ENCODE measurements at places on chromosomes 12 and 14.

GRCh38 chr12:59936534-59936933 lies 340.7 kb downstream of the SLC16A7 start:
- no peak overlapping the region for H3K27ac ChIP-seq
- H3K4me3 ChIP-seq: no peak overlapping the region
- no peaks in the 10 kb centered on the region for H3K36me3 ChIP-seq
- no peaks in the 10 kb centered on the region for H3K27me3 ChIP-seq
- H3K4me1 ChIP-seq: no peaks in the 10 kb centered on the region

DNA sequence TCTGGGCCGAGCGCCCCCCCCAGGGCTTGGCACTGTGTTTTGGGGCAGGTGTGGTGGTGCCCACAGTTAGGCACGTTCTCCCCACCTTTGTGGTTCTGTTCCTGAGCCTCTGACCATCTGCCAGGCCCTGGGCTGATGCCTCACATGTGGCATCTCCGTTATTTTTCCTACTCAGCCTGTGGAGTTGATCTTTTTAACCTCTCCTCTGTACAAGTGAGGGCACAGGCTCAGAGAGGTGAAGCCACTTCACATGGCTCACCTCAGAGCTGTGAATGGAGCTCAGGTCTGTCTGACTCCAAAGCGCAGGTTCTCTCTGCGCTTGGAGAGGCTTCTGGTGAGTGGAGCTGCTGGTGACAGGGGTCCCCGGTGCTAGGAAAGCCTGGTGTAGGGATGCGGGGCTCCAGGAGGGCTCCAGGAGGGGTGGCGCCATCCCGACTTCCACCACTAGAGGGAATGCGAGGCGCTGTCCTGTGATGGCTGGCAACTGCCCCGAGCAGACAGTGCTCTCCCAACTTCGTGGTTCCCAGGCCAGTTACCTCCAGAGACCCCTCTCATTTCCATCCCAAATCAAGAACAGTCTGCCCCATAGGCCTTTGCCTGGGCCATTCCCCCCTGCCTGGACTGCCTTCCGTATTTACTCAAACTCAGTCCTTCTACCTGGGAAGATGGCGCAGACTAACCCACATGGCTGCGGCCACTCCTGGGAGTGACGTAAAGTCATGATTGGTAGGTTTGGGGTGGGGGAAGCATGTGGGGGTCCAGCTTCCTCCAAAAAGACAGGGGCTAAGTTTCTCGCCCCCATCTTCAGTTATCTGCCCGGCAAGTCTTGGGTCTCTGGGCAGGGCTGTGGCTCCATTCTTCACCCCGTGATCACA lies 9.9 kb downstream of the BCL7A start:
- DNase-seq: no peak
- H3K36me3 ChIP-seq: peaks cover 55% of the 10 kb centered on the region
- H3K4me3 ChIP-seq: no peak overlapping the region
- no peak overlapping the region for H3K27ac ChIP-seq
- H3K27me3 ChIP-seq: no peaks in the 10 kb centered on the region

- H3K27me3 ChIP-seq: no peaks in the 10 kb centered on the region
- no peak for DNase-seq
- H3K4me1 ChIP-seq: no peaks in the 10 kb centered on the region
- H3K36me3 ChIP-seq: peaks cover 44% of the 10 kb centered on the region
- no peak overlapping the region for H3K4me3 ChIP-seq
Observed at GRCh38 chr14:65035049-65035448, 48.4 kb downstream of the FNTB start.

GRCh38 chr14:30450631-30451545 lies 108.1 kb upstream of the G2E3 start:
- H3K4me3 ChIP-seq: no peak overlapping the region
- no peak for DNase-seq
- no peak overlapping the region for H3K27ac ChIP-seq
- peaks cover 7% of the 10 kb centered on the region for H3K4me1 ChIP-seq
- H3K27me3 ChIP-seq: no peaks in the 10 kb centered on the region

DNA sequence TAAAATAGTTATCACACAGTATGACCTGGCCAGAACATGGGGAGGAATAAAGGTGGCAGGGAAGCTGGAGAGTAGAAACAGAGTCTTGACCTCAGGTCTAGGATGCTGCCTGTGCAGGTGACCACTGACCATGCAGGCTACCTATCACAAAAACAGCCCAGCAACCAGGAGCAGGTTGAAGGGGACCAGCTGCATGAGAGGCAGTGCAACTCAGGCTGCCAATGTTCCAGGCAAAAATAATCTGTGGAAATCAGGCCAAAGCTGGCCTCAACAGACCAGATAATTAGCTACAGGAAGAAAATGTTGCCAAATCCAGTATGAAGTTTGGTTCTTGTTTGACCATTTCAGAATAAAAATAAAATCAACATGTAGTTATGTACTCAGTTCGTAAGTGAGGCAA lies 72.6 kb downstream of the PDE6H start:
- no peaks in the 10 kb centered on the region for H3K36me3 ChIP-seq
- no peaks in the 10 kb centered on the region for H3K4me1 ChIP-seq

DNA sequence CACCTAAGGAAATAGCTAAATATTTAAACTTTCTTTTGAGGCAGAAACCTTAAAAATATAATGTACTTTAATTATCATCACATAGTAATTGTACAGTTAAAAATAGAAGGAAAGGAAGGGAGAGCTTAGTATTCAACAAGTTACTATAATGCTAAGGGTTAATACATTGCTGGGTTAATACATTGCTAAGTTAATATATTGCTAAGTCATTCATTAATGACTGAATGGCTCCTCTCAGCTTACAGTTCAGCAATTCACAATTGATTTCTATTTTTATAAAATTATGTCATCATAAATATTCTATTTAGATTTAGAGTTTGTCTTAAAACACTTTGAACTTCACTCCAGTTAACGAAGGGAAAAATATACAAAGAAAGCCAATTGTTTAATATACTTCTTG lies 207.9 kb downstream of the BMP4 start:
- H3K27me3 ChIP-seq: no peaks in the 10 kb centered on the region
- no peak for DNase-seq
- H3K27ac ChIP-seq: no peak overlapping the region
- H3K4me1 ChIP-seq: peaks cover 1% of the 10 kb centered on the region
- no peak overlapping the region for H3K4me3 ChIP-seq

- no peaks in the 10 kb centered on the region for H3K27me3 ChIP-seq
- H3K27ac ChIP-seq: peak overlapping the region; percentile 51
- DNase-seq: peak; percentile 37
- peaks cover 23% of the 10 kb centered on the region for H3K4me1 ChIP-seq
Observed at GRCh38 chr12:497501-498160, 37.9 kb downstream of the B4GALNT3 start.

- no peaks in the 10 kb centered on the region for H3K36me3 ChIP-seq
- DNase-seq: no peak
- peak overlapping the region; percentile 59 for H3K4me3 ChIP-seq
- no peaks in the 10 kb centered on the region for H3K27me3 ChIP-seq
Observed at GRCh38 chr12:45214749-45215418, 1.0 kb upstream of the ANO6 start.

DNA sequence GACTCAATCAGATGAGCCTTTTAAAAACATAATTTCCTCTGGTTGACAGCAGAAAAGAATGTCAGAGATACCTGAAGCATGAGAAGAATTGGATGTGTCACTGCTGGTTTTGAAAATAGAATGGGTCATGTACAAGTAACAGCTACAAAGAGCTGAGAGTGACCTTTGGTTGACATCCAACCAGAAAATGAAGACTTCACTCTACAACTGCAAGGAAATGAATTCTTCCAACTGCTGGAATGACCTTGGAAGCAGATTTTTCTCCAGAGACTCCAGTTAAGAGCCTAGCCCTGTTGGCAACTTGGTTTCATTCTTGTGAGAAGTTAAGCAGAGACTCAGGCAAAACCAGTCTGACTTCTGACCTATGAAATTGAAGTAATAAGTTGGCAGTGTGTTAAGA lies 505.9 kb downstream of the SLC16A7 start:
- no peak overlapping the region for H3K27ac ChIP-seq

- H3K36me3 ChIP-seq: no peaks in the 10 kb centered on the region
- H3K4me1 ChIP-seq: no peaks in the 10 kb centered on the region
- no peaks in the 10 kb centered on the region for H3K27me3 ChIP-seq
- no peak overlapping the region for H3K27ac ChIP-seq
Observed at GRCh38 chr12:61985830-61986229, 274.4 kb upstream of the USP15 start.

DNA sequence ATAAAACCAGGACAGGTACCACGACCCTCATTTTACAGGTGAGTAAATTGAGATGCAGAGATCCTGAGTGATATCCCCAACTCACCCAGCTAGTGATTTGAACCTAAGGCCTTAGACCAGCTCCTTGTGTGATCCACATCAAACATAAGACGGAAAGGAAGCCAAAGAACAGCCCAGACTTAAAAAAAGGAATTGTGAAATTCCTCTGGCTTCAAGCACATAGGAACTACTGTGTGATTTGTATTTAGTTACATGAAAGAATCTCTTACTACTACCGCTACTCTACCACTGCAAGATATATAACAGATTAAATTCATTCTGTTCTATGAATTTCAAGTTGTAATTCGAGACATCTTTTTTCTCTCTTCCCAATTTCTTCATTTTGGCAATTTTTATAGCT lies 10.5 kb downstream of the E2F7 start:
- H3K4me1 ChIP-seq: no peaks in the 10 kb centered on the region
- no peak for DNase-seq
- no peak overlapping the region for H3K4me3 ChIP-seq
- peaks cover 20% of the 10 kb centered on the region for H3K36me3 ChIP-seq

GRCh38 chr14:101992708-101993107 lies 28.3 kb downstream of the DYNC1H1 start:
- no peak overlapping the region for H3K27ac ChIP-seq
- H3K4me3 ChIP-seq: no peak overlapping the region
- no peaks in the 10 kb centered on the region for H3K4me1 ChIP-seq
- DNase-seq: no peak
- H3K36me3 ChIP-seq: peaks cover 59% of the 10 kb centered on the region

GRCh38 chr12:63450334-63450733 lies 218.0 kb downstream of the DPY19L2 start:
- no peak overlapping the region for H3K4me3 ChIP-seq
- H3K27ac ChIP-seq: no peak overlapping the region
- H3K4me1 ChIP-seq: no peaks in the 10 kb centered on the region
- no peaks in the 10 kb centered on the region for H3K27me3 ChIP-seq
- no peak for DNase-seq

DNA sequence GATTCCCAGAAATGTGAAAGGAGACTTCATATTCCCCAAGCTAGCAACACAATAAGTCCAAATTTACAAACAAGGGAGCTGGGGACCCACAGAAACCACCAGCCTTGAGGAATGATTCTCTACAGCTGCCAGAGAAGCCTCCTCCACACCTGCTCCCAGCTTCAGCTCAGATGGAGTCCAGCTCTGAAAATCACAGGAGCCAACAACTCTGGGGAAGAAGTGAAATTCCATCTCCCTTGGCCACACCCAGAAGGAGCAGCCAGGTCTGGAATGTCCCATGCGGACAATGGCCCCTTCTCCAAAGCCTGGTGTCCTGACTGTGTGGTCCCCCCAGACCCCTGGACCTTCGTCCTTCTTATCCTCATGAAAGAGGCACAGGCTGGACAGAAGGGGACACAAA lies 45.4 kb downstream of the SYNE3 start:
- no peaks in the 10 kb centered on the region for H3K27me3 ChIP-seq
- no peak overlapping the region for H3K27ac ChIP-seq
- no peaks in the 10 kb centered on the region for H3K4me1 ChIP-seq
- DNase-seq: no peak
- no peaks in the 10 kb centered on the region for H3K36me3 ChIP-seq

DNA sequence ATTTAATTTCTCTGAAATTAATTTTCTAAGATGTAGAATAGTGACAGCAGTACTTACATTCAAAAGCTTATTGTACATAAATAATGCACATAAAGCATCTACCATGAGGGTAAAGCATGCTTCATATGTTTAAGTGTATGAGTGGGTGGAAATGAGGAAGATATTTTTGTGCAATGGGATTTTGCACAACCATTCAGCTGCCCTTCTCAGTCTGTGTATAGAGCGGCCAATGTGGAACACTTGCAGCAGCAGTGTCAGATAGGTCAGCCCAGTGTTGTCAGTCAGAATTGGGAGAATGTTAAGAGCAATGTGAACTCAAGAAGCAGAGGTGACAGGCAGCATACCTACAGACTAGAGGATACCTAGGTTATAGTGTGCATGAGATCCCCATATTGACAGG lies 72.5 kb upstream of the ATP2B1 start:
- no peaks in the 10 kb centered on the region for H3K4me1 ChIP-seq
- H3K4me3 ChIP-seq: no peak overlapping the region
- H3K27me3 ChIP-seq: no peaks in the 10 kb centered on the region
- H3K27ac ChIP-seq: no peak overlapping the region
- DNase-seq: no peak

DNA sequence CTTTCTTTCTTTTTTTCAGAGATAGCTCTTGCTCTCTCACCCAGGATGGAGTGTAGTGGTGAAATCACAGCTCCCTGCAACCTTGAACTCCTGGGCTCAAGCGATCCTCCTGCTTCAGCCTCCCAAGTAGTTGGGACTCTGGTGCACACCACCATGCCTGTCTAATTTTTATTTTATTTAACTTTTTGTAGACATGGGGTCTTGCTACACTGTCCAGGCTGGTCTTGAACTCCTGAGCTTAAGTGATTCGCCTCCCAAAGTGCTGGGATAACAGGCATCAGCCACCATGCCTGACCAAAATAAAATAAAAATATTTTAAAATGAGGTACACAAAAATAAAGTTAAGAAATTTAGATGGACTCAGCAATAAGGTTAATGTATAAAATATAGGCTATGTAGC lies 5.1 kb upstream of the LEMD3 start:
- H3K4me1 ChIP-seq: peaks cover 5% of the 10 kb centered on the region
- DNase-seq: no peak
- no peak overlapping the region for H3K27ac ChIP-seq

DNA sequence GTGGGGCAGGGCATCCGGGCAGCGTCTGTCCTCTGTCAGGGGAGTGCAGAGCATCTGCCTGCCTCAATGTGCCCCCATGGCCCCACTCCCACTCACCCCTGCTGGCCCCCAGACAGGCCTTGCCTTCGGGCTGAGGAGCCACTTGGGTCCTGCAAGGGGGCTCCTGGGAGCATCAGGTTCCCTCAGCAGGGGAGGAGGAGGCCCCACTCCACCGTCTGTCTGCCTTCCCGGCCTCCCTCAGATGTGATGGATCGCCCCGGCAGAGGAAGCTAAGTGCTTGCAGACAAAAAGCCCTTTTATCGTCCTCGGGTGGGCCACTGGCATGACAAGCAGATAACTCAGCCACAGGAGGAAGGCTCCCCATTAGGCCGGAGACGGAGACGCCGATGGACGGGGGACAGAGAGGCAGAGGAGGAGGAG lies 35.1 kb downstream of the NCOR2 start:
- H3K27me3 ChIP-seq: no peaks in the 10 kb centered on the region
- H3K4me3 ChIP-seq: no peak overlapping the region

DNA sequence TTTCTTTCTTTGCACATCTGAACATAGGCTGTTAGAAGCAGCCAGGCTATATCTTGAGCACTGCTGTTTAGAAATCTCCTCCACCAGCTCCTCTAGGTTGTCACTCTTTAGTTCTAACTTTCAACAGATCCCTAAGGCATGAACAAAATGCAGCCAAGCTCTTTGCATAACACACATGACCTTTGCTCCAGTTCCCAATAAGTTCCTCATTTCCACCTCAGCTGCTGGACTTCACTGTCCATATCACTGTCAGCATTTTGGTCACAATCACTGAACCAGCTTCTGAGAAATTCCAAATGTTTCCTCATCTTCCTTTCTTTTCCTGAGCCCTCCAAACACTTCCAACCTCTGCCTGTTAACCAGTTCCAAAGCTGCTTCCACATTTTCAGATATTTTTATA lies 27.6 kb upstream of the C14orf132 start:
- H3K4me3 ChIP-seq: no peak overlapping the region
- no peaks in the 10 kb centered on the region for H3K4me1 ChIP-seq
- no peak overlapping the region for H3K27ac ChIP-seq
- H3K36me3 ChIP-seq: no peaks in the 10 kb centered on the region

- H3K36me3 ChIP-seq: no peaks in the 10 kb centered on the region
- H3K4me3 ChIP-seq: no peak overlapping the region
- no peak for DNase-seq
Observed at GRCh38 chr12:12779529-12779928, 5.9 kb upstream of the APOLD1 start.

All from neuronal stem cell (in vitro differentiated cells).